ENCODE measurements at places on chromosomes 13 and 19.

- DNase-seq: no peak
Observed at GRCh38 chr13:34410678-34411077, 531.4 kb upstream of the NBEA start.

- no peak for DNase-seq
Observed at GRCh38 chr13:75702476-75702875, 66.3 kb downstream of the LMO7 start.

GRCh38 chr13:97339988-97340749 is 93.8 kb upstream of the RAP2A start:
- DNase-seq: no peak

DNA sequence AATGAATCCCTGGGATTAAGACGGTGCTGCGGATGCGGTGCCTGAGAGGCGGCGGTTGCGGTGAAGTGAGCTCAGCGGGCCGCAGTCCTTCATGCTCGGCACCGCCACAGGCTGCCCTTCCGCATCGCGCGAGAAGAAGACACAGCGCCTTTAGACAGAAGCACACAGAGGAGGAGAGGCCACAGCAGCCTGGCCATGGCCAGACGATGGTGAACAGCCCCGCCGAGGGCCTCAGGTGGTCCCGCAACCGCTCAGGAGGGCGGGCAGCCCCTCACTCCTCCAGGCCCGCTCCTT is 459.2 kb downstream of the MYO16 start:
- DNase-seq: no peak

- no peak for DNase-seq
Observed at GRCh38 chr13:108315273-108315672, 45.8 kb downstream of the TNFSF13B start.

All from mammary epithelial cell (primary cell).